ENCODE measurements at places on chromosomes 11 and 22.
A peak's percentile ranks its signal among the peaks of the same experiment; 100 is the strongest.

- ATAC-seq, result no peak
Measured at GRCh38 chr11:67645521-67646461, 4.7 kb downstream of the ACY3 start.

GRCh38 chr11:13110929-13111812 lies 102.1 kb downstream of the RASSF10 start:
- ATAC-seq, result no peak

- ATAC-seq, result no peak
Measured at GRCh38 chr11:86468169-86468568, 93.5 kb downstream of the CCDC81 start.

DNA sequence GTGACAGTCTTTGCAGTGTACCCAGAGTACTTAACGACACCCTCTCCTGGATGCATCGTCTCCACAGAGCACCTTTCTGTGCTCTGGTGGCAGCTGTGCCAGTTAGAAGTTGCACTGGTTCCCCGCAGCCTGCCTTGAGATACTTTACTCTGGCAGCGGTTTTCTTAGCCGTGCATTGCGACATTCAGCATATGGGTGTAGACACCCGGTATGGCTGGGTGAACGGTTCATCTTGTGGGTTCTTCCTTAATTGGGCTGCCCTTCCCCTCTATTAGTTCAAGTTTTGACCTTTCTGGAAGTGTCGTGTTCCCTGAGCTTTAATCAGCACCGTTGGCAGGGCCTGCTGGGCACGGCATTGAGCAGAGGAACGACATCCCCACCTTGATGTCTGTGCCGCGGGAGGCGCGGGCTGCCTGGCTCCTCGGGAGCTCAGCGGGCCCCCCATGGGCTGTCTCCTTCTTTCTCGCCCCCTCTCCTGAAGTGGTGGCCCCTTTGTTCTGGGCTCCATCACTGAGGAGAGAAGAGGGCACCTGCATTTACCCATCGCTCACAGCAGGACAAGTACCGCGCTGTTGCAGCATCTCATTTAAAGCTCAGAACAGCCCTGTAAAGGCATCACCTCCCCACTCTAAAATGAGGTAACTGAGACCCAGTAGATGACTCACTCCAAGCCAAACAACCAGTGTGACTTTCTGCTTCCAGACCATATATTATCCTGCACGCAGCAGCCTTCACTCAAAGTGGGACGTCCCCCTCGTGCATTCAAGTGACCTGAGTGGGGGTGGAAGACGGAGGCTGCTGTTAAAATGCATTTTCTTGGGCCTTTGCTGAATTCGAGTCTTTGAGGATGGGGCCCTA lies 13.3 kb downstream of the FAM83F start:
- ATAC-seq, result no peak

GRCh38 chr22:48021991-48022401 lies 1259.5 kb downstream of the TBC1D22A start:
- no peak for ATAC-seq

GRCh38 chr11:125305345-125305744 lies 140.8 kb downstream of the PKNOX2 start:
- no peak for ATAC-seq

- ATAC-seq, result peak; percentile 74
Measured at GRCh38 chr11:121763526-121763925, 310.8 kb upstream of the SORL1-AS1 start.

DNA sequence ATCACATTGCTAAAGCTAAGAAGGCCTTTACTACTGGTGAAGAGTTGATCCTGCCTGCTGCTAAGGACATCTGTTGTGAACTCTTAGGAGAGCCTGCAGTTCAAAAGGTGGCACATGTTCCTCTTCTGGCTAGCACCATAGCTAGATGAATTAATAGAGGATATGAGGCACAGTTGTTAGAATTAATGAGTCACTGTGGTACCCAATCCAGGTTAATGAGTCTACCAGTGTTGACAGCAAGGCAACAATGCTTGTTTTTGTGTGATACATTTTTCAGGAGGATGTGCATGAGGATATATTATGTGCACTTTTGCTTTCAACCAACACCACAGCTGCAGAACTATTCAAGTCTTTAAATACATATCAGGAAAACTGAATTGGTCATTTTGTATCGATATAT lies 12.0 kb downstream of the C11orf58 start:
- no peak for ATAC-seq

DNA sequence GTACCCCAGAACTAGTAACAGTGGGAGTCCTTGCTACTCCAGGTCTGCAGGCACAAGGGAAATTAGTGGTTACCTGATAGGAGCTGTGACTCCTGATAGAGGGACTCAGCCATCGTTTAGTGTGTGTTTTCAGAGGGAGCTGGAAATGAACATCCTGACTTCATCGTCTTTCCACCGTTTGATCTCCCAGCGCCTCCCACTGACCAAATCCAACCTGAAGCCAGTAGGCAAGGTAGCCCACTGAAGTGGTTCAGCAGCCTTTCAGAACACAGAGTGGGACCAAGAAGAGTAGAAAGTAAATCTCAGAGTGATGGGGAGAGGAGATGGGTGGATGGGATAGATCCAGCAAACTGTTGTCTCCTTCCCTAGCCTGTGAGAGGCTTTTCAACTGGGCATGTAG lies 385.9 kb downstream of the INSC start:
- no peak for ATAC-seq

DNA sequence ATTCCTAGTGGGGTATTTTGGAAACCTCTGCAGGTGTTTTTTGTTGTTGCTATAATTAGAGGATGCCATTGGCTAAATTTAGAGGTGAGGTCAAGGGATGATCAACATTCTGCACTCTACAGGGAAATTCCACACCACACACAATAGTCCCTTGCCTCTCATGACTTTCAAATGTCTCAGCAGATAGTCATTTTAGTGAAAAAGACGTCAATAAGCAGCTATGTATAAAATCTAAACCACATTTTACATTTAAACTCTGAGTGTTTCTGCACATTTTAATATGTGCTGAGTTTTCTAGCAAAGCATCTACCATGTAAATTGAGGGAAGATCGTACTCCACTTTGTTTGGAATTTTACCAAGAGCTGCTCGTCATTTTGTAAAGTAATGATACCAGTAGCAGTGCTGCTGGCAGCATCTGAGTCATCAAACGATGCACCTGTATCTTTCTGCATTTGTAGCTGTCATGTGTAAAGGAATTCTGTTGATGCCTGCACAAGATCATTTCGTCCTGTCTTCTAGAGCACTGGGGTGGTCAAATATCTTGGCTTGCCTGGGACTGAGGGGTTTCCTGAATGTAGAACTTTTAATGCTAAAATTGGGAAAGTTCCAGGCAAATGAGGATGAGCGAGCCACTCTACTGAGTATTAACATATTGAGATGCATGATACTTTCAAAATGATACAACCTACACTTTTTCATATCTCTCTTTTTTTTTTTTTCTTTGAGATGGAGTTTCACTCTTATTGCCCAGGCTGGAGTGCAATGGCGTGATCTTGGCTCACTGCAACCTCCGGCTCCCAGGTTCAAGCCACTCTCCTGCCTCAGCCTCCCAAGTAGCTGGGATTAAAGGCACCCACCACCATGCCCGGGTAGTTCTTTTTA lies 414.5 kb upstream of the SYN3 start:
- peak; percentile 91 for ATAC-seq

- ATAC-seq, result no peak
Measured at GRCh38 chr22:21680830-21681565, 15.2 kb downstream of the PPIL2 start.

- ATAC-seq, result no peak
Measured at GRCh38 chr11:64564947-64565889, 25.8 kb upstream of the SLC22A12 start.

DNA sequence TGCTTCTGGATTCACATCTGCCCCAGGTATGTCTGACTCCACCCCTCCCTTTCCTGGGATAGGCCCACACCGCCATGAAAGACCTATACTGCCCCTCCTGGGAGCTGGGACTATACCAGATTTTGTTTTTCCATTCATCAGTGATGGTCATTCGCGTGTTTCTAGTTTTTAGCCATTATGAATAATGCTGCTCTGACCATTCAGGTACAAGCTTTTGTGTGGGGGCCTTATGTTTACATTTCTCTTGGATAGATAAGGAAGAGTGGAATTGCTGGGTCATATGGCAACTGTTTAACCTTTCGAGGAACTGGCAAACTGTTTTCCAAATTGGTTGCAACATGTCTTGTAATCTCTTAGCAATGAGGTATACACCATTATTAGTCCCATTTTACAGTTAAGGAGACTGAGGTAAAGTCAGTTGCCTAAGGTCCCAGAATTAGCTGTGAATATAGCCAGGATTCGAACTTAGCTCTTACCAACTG lies 1.2 kb upstream of the TBC1D10A start:
- ATAC-seq, result no peak

GRCh38 chr11:64764040-64764611 lies 4.4 kb upstream of the PYGM start:
- ATAC-seq, result peak; percentile 71

- ATAC-seq, result peak; percentile 68
Measured at GRCh38 chr11:86444981-86445380, 70.3 kb downstream of the CCDC81 start.

DNA sequence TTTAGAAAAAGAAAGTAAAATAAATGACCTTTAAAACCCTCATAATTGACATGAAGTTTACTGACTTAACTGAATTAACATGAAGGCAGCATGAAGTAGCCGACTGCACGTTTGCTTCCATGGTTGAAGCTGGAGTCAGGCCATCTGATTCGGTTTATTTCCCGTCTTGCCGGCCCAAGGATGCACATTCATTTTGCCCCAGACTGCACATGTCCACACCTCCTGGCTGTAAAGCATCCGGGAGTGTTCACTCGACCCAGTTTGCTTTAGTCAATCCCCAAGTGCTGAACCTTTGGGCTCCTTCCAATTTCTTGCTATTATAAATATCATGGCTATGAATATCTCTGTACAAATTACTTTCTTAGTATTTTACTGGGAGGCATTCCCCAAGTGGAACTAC lies 17.7 kb upstream of the TUB start:
- ATAC-seq, result no peak

DNA sequence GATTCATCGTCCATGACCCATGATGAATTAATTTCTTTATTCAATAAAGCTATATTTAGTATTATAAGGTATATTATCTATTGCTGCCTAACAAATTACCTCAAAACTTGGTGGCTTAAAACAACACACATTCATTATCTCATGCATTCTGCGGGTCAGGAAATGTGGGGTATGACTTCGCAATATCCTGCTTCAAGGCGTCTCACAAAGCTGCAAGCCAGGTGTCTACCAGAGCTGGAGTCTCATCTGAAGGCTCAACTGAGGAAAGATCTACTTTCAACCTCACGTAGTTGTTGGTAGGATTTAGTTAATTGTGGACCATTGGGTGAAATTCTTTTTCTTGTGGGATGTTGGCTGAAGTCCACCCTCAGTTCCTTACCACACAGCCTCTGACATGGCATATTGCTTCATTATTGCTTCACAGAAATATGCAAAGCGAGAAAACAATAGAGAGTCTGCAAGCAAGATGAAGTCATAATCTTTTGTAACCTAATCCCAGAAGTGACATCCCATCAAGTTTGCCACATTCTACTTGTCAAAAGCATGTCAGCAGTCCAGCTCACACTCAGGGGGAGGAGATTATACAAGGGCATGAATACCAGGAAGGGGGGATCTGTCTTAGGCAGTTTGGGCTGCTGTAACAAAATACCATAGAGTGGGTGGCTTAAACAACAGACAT lies 45.1 kb downstream of the KREMEN1 start:
- no peak for ATAC-seq

- peak; percentile 69 for ATAC-seq
Measured at GRCh38 chr11:44600839-44601383, 35.4 kb downstream of the CD82 start.

DNA sequence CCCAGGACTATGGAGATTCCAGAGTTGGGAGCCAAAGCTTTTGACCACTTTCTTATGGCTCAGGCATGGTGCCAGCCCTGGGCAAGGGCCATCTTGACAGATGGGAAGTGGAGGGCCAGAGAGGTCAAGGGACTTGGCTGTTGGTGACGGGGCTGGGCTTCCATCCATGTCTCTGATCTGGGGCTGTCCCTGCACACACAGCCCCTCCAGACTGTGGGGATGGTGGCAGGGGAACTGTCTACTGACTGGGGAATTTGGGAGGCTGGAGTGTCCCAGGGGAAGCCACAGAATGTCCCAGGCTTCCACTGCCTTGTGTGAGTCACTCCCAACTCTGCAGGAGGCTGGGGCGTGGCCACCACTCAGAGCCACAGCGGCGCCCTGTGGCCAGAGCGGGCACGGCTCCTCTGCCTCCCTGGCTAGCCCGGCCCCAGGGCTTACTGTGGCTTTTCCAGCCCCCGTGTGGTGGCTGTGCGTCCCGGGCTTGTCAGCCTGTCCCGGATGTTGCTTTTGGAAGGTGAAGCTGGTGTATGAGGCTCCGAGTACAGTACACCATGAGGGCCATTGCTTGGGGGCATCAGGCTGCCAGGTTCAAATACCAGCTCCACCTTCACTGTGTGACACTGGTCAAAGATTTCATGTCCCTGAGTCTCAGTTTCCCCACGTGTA lies 19.6 kb downstream of the C22orf23 start:
- peak; percentile 95 for ATAC-seq

- no peak for ATAC-seq
Measured at GRCh38 chr11:44731685-44732430, 5.1 kb downstream of the TSPAN18 start.

- no peak for ATAC-seq
Measured at GRCh38 chr11:9192561-9192960, 72.6 kb downstream of the DENND5A start.

DNA sequence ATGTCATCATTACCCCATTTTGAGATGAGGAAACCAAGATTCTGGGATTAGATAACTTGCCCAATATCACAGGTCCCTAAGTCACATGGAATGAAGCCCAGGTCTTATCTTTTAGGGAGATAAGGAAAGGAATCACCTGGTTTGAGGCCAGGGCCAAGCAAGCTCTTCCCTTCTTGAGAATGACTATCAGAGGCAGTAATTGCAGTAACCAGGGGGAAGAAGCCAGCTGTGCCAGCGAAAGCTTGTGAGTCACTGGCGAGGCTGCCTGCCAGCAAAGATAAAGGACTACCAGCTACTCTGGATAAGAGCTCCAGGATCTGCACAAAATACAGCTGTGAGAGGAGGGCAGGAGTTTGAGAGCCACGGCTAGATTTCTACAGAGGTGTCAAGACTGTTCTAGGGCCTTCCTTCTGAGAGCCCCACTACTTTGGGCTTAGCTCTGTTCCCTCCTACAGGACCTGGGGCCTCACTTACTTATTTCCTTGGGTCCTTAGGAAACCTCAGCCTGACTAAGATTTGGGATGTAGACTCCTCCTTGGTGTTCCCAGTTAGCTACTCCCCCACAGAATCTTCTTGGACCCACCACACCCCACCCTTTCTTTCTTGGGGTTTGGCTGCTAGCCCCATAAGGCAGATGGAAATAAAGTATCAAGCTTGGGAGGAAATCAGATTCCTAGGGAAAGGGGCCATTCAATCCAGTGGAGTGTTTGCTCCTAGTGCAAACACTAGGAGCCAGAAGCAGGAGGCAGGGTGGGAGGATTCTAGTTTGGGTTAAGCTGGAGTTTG lies 9.7 kb upstream of the CCKBR start:
- ATAC-seq, result no peak

Data from stimulated activated memory B cell treated with anti-CD40 and anti-IgM and Interleukin-4, amounts not matched to agents 10 μg/mL and 1 μg/mL and 100 μg/mL, for 72 hours (primary cell).